ENCODE measurements at places on chromosomes 2 and 18. TPM values are rescaled to one million over a fixed set of nuclear protein-coding genes. Genes with fewer than 3 reads are reported as not detected.

- no peak for DNase-seq
Measured at GRCh38 chr2:81196933-81197628, 892.5 kb upstream of the LRRTM1 start.

GRCh38 chr18:11005528-11005927 is 143.8 kb downstream of the PIEZO2 start:
- no peak for DNase-seq

DNA sequence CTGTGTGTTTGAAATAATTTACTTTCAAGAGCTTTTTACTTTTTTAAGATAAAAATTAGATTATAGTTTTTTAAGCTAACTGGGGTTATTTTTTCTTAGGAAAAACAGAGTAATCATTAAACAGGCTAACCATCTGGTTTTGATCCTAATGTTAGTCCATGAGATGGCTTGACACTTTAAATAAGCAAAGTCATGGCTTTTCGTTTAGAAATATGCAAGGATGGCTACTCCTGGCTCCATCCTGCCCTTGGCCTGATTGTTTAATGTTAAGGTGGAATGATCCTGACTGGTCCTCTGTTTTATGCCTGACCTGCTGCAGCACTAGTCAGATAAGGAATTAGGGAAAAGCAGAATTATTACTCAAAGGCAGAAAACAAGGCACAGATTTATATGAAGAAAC is 39.7 kb upstream of the PNPT1 start:
- DNase-seq, result no peak

DNA sequence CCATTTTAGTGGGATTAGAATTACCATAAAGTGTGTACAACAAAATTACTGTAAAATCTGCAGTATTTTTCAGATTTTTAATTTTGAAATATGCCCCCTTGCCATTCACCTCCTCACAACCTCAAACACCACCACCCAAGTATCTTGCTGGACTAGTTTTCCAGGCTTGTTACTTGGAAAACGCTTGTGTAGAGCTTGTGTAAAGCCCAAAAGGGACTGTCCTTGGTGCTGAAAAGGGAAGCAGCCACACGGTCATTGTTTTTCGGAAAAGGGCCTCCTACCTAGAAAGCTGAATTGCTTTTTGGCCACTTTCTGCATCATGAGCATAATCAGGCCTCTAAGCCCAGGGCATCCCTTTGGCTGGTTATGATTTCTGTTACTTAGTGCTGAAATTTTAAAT is 563.4 kb downstream of the LRRTM4 start:
- DNase-seq, result peak; percentile 15

- DNase-seq, result no peak
Measured at GRCh38 chr2:156986339-156986988, 271.0 kb upstream of the GALNT5 start.

- DNase-seq, result peak; percentile 61
Measured at GRCh38 chr2:216735086-216735485, 39.7 kb upstream of the IGFBP5 start.

- peak; percentile 52 for DNase-seq
Measured at GRCh38 chr2:239106314-239106908, 258.5 kb downstream of the TWIST2 start.

- no peak for DNase-seq
Measured at GRCh38 chr2:131036269-131036668, 57.0 kb downstream of the FAM168B start.

DNA sequence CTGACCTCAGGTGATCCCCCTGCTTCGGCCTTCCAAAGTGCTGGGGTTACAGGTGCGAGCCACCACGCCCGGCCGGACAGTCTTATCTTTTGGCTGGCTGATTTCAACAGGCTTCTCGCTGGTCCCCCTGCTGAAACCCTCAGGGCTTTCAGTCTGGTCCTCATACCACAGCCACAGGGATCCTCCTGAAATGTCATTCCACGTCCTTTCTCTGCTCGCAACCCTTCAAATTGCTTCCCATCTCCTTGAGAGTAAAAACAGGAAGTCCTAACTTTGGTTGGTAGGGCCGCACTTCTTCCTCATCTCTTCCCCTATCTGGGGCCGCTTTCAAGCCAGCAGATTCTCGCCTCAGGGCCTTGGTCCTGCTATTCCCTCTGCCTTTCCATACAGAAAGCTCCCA is 1.4 kb upstream of the CAB39 start:
- no peak for DNase-seq

DNA sequence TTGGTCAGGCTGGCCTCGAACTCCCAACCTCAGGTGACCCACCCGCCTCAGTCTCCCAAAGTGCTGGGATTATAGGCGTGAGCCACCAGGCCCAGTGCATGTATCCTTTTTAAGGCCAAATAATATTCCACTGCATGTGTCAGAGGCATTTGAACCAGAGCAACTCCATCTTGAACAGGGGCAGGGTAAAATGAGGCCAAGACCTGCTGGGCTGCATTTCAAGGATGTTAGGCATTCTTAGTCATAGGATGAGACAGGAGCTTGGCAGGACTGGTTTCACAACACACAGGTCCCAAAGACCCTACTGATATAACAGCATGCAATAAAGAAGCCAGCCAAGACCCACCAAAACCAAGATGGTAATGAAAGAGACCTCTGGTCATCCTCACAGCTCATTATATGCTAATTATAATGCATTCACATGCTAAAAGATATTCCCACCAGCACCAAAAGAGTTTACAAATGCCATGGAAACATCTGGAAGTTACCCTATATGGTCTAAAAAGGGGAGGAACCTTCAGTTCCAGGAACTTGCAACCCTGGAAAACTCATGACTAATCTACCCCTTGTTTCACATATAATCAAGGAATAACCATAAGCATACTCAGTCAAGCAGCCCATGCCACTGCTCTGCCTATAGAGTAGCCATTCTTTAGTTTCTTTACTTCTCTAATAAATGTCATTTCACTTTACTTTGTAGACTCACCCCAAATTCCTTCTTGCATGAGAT is 204.6 kb downstream of the RAB3GAP1 start:
- no peak for DNase-seq

GRCh38 chr2:48948400-48949125 is 193.0 kb upstream of the LHCGR start:
- no peak for DNase-seq

DNA sequence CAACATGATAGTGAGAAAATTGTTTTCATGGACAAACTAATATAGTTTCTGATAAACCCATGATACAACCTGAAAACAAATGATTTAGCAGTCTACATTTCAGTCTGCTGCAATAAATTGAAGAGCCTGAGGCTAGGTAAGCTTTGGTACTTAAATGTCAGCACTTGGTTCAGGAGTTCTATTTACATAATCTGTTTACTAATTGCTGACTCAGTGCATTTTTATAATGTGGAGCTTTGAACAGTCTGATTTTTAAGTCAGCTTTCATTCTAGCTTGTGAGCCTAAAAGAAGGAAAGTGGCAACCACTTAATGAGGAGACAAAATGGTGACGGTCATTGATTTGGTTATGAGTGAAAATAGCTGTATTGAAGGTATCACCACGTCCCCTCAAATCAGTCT is 488.6 kb downstream of the CPS1 start:
- no peak for DNase-seq

DNA sequence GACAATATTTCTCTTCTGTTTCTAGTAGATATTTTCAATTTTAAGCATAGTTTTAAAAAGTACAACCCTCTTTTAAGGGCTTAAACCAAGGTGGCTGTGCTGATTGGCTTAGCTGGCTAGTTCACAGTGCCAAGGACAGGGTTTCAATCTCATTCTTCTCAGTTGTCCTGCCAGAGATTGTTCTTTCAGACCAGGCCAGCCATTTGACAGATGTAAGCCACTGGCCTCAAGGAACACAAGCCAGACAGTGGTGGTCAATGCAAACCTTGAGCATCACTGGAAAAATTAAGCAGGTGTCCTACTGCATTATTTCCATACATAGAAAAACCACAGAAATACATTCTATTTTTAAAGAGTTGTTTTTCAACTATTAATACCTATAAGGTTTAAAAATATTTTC is 5.9 kb downstream of the RNF103 start:
- DNase-seq, result no peak

DNA sequence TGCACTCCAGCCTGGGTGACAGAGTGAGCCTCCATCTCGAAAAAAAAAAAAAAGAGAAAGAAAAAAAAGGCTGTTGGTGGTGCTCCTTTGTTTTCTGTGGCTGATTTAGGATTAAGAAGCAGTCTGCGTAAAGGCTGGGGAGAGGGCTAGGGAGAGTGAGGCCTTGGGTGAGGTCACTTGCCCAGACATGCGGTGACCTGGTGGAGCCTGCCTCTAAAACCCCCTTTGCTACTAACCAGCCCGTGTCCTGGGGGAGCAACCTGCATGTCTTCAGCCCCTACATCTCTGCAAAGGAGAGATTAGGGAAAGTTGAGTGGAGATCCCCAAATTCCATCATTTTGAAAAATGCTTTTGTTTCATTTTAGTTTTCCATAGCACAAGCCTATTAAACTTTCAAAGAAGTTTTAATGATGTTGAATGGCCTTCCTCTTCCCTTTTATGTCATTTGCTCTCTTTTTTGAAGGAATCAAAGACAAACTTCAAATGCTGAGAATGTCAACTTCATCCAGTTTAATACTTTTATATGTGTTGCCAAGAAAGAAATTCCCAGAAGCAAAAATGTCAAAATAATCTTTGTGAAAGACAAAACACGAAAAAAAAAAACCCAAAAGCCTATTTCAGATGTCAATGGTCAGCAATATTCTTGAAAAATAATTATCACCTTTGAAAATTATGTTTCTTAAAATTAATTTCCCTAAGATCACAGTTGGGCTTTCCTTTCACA is 38.9 kb upstream of the RALBP1 start:
- no peak for DNase-seq

GRCh38 chr18:1094409-1094808 is 189.7 kb downstream of the ADCYAP1 start:
- no peak for DNase-seq

DNA sequence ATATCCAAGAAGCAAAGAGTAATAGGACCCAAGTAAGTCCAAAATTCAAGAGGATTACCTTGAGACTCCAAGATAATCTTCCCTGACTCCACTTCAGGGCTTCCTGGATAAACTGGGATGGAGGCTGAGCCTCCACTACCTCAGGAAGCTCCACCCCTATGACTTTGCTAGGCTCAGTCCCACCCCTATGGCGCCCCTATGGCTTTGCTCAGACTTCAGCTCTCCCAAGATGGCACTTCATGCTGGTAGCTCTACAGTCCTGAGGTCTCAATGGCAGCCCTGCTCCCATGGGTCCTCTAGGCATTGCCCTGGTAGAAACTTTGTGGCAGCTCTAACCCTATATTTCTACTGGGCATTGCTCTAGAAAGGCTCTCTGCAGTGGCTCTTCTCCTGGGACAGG is 69.9 kb upstream of the CHAC2 start:
- DNase-seq, result no peak

DNA sequence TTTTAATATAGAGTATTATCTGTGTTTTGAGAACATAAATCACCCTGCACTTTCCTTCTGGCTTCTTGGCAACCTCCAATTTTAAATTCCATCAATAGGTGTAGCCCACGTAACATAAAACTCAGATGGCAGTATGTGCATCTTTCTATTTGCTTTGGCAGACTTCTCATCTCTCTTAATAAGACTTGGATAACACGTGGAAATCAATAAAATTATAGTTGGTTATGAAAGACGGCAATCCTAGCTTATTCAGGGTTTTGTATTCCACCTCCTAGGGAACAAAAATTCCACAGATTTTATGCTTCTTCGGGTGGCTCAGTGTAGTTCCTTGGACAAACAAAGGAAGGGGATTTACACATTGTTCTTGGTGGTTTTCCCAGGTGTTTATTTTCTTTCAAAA is 299.3 kb downstream of the RND3 start:
- no peak for DNase-seq

GRCh38 chr2:64323197-64323596 is 130.8 kb upstream of the LGALSL start:
- DNase-seq, result no peak

GRCh38 chr2:45816272-45816671 is 164.8 kb downstream of the PRKCE start:
- no peak for DNase-seq

GRCh38 chr2:31660165-31660564 is 79.4 kb upstream of the SRD5A2 start:
- no peak for DNase-seq

DNA sequence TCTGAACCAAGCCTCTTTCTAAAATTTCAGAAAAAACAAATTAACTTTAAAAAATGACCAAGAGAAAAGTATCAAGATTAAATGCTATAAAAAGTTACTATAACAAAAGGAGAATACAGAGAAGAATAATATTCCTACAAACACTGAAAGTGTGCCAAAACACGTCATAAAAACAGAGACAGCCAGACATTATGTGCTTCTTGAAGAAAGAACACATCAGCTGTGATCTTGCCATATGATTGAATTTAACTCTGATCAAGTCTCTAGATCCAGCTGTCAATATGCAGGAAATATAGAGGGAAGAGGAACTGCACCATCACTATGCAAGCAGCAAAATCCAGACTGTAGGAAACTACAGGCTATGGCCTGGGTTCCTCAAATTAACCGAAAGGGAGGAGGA is 33.7 kb upstream of the COL5A2 start:
- no peak for DNase-seq

GRCh38 chr18:3679241-3679640 is 229.3 kb downstream of the TGIF1 start:
- DNase-seq, result no peak

DNA sequence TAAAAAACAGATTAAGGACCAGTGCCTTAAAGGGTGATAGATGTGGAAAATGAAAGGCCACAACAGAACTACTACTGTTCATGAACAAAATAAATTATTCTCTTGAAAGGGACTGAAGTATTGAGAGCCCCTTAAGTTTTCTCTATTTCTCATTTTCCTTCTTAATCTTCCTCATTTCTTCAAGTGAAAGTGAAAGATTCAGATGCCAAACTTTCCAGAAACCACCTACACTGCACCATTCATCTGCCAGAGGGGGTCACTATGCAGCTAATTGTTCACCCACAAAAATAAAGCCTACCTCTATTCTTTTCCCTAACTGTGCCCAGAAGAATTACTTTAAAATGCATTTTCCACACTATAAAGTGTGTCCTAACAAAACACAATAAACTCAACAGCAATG is 140.1 kb downstream of the NR4A2 start:
- no peak for DNase-seq

GRCh38 chr2:233400961-233401360 is 46.7 kb downstream of the DGKD start:
- DNase-seq, result no peak

- DNase-seq, result no peak
Measured at GRCh38 chr18:35019933-35020332, 21.3 kb upstream of the MAPRE2 start.

CTNNA2 gene
- polyA plus RNA-seq, result 0.59 TPM

ABCB11 gene
- not detected for polyA plus RNA-seq

SERPINB11 gene
- not detected for polyA plus RNA-seq

C2orf69 gene
- polyA plus RNA-seq, result 10.2 TPM

CNTNAP5 gene
- 0.06 TPM for polyA plus RNA-seq

PAIP2B gene
- polyA plus RNA-seq, result 3.5 TPM

SNTG2 gene
- not detected for polyA plus RNA-seq

ANKRD36B gene
- 20.8 TPM for polyA plus RNA-seq

ST6GAL2 gene
- 3.6 TPM for polyA plus RNA-seq

SERPINB3 gene
- polyA plus RNA-seq, result not detected

TMEM17 gene
- polyA plus RNA-seq, result 1.5 TPM

SP5 gene
- 5.5 TPM for polyA plus RNA-seq

SCN7A gene
- 46.2 TPM for polyA plus RNA-seq
